Stimulated activated CD8-positive, alpha-beta memory T cell treated with anti-CD3 and anti-CD28 coated beads, Interleukin-4, amount 100 ng/mL, for 1 hour (primary cell): ENCODE measurements at places on chromosomes 7 and 10.

DNA sequence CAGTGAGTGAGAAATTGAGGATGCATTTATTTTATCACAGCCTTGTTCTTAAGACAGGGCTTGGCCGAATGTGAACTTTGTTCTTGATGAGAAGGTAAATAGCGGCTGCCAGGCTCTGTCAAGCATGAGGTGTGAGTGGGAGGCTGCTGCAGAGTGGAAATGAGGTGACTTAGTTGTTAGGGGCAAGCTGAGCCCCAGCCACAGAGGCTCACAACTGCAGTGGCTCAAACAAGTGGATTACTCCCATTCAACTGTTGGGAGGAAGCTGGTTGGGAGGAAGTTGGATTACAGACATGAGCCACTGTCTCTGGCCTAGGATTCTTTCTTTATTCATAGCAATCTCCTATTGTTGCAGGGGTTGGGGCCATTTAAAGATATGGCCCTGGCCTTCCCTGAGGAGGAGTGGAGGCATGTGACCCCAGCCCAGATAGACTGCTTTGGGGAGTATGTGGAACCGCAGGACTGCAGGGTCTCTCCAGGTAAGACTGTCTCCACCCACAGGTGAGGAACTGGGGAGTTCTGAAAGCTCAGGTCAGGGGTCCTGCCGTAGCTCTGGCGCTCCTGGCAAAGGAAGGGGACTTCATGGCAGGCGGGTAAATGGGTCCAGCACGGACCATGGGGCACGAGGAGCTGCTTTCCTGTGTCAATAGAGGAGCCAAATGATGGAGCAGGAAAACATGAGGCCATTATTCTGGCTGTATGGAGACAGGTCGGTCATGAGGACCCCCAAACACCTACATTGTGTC, 7.1 kb downstream of the ZSCAN25 start:
- no peak for DNase-seq

DNA sequence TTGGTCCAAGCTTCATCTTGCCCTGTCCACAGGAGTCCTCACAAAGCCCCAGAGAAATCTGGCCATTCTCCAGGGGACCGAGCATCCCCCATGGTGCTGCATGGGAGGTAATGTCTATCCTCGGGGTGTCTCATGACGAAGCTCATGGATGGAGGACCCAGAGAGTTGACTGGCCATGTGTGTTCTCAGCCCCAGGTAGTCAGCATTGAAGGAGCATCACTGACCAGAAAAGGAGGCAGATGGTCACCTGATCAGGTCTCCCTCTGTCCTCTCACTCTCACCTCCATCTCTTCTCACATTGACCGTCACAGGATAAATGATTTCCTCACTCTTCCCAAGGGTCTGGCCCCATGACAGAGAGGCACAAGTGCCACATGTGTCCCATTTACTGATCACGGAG, 33.4 kb upstream of the GDF10 start:
- DNase-seq, result no peak

GRCh38 chr7:156620291-156620675, 20.3 kb upstream of the RNF32 start:
- DNase-seq, result no peak

- DNase-seq, result no peak
These were observed 344.5 kb downstream of the PCLO start for GRCh38 chr7:82818171-82818570.

DNA sequence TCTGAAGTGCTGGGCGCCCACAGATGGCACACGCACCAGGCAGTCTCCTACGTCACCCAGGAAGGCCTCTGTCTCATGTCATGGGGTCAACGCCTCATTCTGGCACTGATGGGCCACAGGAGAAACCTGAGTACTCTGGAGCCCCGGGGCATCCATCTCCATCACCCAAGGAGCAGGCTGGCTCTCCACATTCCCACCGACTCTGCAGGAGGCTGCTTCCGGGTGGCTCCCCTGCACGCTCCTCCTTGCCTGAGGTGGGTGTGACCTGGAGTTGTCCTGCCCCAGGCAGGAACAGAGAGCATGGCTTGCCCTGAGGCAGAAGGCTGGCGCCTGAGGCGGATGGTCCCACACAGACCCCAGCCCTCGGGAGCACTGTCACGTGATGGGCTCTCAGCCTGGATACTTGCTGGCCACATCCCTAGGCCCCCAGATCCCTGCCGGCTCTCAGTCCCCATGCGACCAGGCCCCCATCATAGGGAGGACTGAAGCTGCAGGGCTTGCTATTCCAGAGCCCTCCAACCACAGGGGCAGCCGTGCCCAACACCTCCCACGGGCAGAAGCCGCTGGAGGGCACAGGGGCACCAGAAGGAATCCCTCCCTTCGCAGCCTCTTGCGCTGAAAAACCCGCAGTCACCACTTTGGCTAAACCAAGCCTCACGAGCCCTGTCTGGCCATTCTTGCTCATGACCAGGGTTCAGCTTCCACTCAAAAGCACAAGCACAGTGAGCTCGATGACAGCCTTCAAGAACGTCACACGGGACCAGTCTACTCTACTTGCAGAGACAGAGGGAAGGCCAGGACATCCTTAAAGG, 80.7 kb downstream of the MAD1L1 start:
- DNase-seq, result no peak

DNA sequence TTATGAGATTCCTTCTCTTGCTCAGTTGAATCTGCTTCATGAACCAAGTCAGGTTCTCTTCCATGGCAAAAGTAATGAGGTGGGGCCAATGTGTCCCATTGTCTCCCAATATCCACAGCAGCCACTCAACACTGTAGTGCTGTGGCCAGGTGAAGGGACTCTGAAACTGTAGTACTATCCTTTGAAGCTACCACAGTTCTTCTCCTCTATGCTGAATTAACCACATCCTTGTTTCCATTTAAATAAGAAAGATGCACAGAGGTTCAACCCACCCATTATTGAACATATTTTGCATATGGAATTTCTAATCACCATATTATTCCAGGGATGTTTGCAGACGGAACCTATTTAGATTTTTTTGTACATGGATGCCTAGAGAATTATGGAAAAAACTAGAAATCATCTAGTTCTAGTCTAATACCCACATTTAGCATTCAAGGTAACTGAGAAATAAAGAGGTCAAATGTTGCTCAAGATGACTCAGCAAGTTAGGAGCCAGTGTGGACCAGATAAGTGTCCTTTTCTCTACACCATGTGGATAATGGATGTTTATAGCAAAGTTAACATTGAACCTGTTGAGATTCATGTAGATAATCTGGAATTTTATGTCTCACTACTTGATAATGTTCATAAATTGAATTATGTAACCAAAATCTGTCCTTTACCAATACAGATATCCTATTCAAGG, 64.5 kb downstream of the LRRTM3 start:
- DNase-seq, result no peak

- no peak for DNase-seq
These were observed 34.5 kb upstream of the TAC1 start for GRCh38 chr7:97697396-97697795.

- no peak for DNase-seq
These were observed 6.1 kb downstream of the PSTK start for GRCh38 chr10:122986335-122986734.

DNA sequence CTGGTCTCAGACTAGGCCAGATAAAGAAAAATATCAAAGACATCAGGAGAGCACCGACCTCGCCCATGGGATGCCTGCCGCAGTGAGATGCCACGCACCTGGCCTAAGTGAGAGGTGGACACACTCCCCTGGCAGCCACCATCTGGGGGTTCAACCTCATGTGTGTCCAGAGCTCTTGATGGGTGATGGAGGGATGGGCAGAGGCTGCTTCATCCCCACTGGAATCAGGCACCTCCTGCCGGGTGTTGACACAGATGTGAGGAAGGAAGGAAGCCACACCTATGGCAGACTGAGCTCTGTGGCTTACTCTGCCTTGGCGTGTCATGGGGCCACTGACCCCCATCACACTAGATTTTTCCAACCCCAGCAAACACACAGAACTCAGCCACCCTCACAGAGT, 11.4 kb downstream of the ZNF488 start:
- no peak for DNase-seq

DNA sequence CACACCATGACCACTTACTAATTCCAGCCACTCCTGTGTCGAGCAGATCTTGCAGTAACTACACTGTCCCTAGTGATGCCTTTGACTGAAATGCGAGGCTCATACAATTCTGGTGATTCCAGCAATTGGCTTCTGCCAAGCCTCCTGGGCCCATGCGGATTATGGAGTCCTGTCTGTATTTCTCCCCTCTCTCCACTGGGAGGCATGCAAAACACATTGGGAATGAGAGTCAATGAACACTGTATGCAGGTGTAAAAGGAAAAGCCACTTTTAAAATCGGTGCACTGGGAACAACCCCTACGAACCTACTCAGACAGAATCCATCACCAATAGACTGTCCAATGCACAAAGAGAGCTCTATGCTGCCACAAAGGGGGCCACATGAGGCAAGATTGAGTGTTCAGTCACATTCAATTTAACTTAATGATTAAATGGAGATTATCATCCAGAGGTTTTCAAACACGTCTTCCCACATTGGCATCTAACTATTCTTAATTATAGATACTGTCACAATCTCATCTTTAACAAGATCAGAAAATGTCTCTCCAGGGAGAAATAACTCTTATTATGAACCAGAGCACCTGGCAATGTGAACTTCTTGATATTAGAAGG, 550.6 kb downstream of the GLRX3 start:
- DNase-seq, result no peak

GRCh38 chr7:87075671-87076404, 16.4 kb upstream of the ELAPOR2 start:
- no peak for DNase-seq

DNA sequence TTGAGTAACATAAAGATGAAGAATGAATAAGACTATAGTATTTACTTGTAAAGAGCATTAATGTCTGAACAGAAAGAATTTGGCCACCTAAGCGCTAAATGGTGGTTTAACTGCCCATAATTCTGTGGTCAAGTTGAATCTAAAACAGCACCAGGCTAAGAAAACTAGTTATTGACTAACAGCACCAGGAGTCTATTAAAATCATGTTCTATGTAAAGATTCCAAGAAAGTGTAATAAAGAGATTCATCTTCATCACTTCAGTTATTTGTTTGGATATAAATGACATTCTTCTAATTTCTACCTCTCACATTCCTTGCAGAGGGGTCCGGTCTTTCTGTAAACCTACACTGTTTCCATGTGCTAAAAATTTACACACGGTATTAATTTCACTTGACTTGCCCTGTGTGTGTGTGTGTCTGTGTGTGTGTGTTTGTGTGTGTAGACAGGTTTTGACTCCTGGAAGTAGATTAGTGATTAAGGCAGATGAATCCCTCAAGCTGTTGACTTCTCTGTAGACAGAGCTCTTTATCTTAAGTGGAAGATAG, 84.4 kb downstream of the KLF6 start:
- no peak for DNase-seq

DNA sequence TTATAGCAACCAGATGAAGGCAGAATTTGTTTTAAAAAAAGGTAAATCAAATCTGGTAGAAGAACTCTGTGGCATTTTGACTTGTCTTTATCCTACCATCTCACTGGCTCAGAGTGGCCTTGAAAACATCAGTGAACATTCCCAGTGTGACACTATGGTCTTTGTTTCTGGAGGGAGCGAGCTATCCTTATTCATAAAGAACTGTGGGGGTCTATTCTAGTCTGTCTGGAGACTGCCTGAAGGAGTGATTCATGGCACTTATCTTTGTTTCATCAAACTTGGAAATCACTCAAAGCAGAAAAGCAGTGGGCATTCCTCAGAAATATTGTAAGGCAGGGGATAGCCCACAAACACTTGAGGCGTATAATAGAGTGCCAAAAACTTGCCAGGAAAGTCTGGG, 719.1 kb downstream of the PCDH15 start:
- DNase-seq, result no peak

DNA sequence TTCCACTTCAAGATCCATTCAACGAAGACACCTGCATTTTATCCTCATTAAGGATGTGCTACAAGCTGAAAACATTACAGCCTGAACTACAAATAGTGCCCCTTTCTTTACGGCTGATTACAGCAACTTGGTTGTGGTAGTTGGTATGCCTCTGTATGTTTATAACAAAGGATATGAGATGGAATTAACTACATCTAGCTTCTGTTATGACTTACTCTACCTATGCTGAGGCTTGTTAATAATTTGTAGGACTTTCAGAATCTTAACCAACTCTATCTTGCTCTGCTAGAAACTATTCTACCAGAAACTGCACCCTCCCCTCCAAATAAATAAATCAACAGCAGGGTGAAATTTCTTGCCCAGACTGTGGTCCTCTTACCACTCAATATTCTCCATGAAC, 448.1 kb downstream of the GRM8 start:
- no peak for DNase-seq

DNA sequence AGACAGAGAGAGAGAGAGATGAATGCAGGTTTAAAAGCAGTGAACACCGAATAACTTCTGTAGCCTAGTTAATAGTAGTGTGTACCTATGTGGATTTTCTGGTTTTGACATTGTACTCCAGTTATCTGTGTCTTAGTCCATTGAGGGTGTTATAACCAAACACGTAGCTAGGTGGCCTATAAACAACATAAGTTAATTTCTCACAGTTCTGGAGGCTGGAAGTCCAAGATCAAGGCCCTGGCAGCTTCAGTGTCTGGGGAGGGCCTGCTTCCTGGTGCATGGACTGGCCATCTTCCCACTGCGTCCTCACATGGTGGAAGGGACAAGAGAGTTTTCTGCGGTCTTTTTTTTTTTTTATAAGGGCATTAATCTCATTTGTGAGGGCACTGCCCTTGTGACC, 23.5 kb downstream of the AOC1 start:
- DNase-seq, result no peak

DNA sequence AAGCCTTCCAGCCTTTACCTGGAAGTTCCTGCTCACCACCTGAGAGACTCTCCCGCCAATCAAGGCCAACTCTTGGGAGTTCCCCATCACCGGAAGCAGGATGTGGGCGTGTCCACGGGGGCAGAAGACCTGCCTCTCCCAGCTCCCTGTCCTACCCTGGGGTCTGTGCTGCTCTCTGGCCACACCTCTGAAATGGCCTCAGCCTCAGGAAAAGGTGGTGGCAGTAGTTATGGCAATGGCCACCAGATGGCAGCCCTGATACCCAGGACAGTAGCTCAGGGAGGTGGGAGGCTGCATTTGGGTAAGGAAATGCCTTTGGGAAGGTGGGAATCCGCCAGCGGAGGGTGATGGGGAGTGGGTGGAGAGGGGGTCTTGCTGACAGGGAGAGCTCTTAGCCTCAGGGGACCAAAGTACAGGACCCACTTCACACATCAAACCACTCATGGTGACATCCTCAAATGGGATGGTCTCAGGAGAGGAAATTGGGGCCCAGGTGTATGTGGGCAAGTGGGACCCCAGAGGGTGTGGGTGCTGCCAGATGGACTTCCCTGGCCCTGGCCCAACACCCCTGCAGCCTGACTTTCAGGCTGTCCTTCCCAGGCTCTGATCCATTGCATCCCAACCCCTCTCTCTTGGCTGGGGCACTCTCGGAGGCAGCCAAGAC, 33.9 kb downstream of the KAZALD1 start:
- peak; percentile 11 for DNase-seq

DNA sequence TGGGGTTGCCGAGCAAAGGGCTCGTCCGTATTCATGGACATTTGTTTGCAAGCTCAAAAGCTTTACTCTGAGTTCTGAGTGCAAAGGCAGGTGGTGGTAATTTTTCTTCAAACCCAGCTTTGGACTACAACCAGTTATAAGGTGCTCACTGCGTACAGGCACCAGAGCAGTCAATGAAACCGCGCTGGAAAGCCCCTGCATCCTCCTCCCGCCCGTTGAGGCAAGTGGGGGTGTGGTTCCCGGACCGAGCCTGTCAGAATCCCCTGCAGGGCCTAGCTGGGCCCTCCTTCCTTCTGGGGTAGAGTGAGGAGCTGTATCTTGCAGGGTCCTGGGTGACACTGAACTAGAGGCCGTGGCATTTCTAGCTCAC, 22.3 kb downstream of the AMZ1 start:
- DNase-seq, result no peak
